Stimulated activated naive CD4-positive, alpha-beta T cell (primary cell): ENCODE measurements at places on chromosomes 11 and 22.

- DNase-seq: no peak
Observed at GRCh38 chr11:45805305-45806071, 539 bp downstream of the SLC35C1 start.

- DNase-seq: no peak
Observed at GRCh38 chr22:49013707-49014106, 814.0 kb downstream of the BRD1 start.

GRCh38 chr11:118689503-118689851 is 10.0 kb upstream of the TREH start:
- no peak for DNase-seq

- no peak for DNase-seq
Observed at GRCh38 chr11:10502065-10502680, 38.8 kb downstream of the RNF141 start.

- peak; percentile 6 for DNase-seq
Observed at GRCh38 chr11:106087815-106088435, 10.5 kb downstream of the AASDHPPT start.

DNA sequence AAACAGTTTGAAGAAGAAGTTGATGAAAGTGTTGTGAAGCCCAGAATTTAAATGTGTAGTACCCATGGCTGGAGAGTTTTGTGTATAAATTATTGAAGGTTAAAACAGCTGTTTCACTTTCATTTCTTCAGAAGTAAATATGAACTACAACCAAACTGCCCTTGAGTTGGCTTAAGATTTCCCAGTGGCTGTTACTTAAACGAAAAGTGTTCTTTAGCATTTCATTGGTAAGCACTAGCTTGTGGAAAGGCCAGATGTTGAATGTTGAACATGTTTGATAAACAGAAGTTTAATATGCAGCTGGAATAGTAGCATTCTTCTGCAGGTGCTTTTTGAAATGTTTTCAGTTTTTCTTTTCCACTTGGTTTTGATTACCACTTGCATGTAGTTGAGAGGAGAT is 83.2 kb upstream of the TNRC6B start:
- DNase-seq: no peak

DNA sequence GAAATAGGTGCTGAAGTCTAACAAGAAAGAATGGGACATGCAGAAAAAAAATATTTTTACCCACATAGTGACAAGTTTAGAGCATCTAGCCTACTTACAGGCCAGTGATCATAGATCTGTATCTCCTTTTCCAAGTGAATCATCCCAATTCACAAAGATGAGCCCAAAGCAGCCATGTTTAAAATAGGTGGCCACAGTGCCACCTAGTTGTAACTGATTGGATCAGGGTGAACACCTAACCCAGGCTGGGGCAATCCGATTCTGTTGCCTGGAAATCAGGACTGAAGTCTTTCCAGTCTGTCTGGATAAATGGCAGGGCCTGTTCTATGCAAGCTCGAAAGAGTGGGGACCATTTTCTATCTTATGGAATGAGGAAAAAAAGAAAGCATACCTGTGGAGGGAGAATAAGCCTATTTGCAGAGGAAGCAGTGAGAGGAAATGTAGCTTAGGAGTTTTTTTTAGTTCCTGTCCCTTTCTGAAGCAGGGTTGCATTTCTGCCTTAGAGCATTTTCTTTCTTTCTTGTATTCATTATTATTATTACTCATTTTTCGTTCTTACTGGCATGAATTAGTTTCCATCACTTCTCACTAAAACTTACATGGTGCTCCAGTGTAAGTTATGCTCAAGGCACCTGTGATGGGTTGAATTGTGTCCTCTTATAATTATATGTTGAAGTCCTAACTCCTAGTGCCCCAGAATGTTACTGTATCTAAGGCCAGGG is 113.2 kb upstream of the RAG2 start:
- DNase-seq: no peak

- no peak for DNase-seq
Observed at GRCh38 chr11:11640152-11640551, 18.3 kb upstream of the GALNT18 start.

GRCh38 chr11:73072935-73073481 is 69.1 kb downstream of the FCHSD2 start:
- DNase-seq: no peak

GRCh38 chr11:75718419-75719339 is 1.0 kb downstream of the MOGAT2 start:
- no peak for DNase-seq

DNA sequence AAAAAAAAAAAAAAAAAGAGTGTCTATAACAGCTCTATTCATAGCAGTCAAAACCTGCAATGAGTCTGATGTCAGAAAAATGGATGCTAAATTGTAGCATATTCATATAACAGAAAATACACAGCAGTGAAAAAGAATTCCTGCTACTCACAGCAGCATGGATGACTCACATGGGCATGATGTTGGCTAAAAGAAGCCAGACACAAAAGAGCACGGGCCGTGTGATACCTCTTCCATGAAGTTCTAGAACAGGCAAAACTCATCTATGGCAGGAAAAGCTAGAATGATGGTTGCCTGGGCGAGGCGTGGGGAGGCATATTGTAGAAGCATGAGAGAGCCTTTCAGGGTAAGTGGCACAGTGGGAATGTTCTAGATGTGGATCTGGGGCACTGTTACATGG is 18.9 kb downstream of the PLAAT3 start:
- no peak for DNase-seq

DNA sequence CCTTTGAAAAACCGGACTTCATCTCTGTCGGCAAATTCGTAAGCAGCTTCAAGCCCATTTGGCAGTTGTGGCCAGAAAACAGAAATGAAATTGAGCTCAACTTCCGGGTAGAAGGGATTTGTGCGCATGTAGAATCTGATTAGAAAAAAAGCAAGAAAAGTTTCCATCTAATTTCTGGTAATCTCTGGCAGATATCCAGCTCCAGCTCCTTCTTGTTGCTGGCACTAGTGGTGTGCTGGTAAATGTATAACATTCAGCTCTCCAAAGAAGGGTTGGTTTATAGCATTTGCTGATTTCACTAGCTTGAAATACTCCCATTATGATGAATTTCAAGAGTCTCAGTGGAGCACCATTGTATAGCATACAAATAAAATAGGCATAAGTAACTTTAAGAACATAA is 5.4 kb downstream of the MMP1 start:
- DNase-seq: no peak

GRCh38 chr11:104817973-104818372 is 80.3 kb downstream of the CASP12 start:
- no peak for DNase-seq

- DNase-seq: no peak
Observed at GRCh38 chr11:35420371-35420770, 1.0 kb upstream of the SLC1A2 start.

DNA sequence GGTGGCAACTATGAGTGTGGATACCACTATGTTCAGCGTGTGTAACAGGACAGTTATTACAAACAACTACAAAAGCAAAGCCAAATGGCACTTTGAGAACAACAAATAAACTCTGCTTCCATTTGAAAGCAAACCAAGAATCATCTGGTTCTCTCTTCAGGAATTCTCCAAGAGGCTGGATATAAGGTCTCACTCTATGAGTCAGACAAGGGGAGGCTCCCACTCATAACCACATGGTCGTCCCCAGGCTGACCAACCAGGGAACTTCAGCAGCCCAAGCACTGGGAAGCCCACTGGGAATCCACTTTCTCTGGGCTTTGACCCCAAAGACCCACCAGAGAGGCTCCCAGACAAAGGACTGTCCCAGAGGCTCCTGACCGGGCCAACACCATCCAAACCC is 35.3 kb downstream of the DGCR2 start:
- no peak for DNase-seq

DNA sequence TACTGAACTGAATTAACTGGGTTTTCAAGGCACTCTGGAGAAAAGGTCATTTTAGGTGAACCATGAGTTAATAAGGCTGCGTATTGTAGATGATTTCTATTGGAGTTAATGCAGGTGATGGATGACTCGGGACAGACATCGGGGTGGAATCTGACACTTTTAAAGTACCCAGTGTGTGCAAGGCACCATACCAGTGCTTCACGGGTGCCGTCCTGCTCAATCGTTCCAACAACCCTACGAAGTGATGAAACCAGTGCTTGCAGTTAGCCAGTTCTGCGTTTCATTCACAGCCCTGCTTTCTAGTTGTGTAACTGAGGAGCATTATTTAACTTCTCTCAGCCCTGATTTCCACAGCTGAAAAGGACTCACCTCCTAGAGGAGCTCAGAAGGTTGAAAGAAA is 216.5 kb downstream of the BARX2 start:
- no peak for DNase-seq

DNA sequence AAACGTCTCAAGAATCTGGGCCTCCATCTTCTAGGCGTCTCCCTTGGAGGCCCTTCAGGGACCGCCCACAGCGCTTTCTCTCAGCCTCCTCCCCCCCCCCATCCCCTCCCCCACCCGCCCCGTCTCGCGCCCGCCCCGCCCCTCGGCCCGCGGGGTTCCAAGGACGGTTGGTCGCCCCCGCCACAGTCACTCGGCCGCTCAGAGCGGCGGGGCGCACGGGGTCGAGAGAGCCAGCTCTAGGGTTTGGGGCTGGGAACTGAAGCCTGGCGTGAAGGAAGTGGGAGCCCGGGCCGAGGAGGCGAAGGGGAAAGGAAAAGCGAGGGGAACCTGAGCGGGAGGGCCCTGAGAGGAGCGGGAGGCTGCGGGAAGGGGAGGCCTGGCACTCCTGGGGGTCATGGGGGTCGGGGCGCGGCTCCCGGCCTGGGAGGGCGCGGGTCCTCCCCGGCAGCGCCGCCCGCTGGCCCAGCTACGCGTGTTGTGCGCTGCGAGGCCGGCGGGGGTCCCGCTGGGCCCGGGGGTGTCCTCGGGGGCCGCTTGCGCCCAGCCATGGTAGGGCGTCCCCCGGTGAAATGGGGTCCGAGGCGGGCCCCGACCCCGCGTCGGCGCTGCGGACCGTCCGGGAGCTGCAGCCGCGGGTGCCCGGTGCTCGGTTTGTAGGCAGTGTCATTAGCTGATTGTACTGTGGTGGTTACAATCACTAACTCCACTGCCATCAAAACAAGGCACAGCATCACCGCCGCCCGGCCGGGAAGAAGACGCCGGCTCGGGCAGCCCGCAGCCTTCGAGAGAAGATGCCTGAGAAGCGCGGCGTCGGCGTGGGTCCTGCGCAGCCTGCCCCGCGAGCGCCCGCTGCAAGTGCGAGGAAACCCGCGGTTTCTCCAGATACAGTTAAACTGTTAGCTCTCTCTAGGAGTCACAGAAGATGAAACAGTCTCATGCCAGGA is at the start of gene BTG4:
Gene BTG4, minus strand, starts transcription at position 91 of the 944 bp plus-strand sequence. CDS start 13,610 bp downstream, outside the sequence.
- DNase-seq: peak; percentile 7

GRCh38 chr11:112881461-112881860 is 79.8 kb upstream of the NCAM1 start:
- no peak for DNase-seq

DNA sequence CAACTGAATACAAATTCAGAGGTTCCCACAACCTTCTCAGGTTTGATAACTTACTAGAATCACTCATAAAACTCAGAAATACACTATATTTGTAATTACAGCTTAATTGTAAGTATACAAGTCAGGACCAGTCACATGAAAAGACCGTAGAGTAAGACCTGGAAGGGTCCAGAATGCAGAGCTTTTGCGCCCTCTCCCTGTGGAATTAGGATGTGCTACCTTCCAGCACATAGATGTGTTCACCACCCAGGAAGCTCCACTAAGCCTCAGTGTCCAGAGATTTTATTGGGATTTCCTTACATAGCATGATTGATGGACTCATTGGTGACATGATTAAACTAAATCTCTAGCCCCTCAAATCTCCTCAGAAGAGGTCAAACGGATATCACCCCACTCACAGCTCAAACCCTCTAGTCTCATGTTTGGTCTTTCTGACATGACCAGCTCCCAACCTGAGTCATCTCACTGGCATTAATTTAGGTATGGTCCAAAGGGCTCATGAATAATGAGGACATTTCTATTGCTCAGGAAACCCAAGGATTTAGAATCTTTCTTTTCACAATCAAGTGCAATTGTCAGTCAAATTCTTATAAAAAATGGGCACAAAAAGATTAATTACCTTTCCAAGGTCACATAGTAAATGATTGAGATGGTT is 77.2 kb upstream of the UBASH3B start:
- DNase-seq: no peak

DNA sequence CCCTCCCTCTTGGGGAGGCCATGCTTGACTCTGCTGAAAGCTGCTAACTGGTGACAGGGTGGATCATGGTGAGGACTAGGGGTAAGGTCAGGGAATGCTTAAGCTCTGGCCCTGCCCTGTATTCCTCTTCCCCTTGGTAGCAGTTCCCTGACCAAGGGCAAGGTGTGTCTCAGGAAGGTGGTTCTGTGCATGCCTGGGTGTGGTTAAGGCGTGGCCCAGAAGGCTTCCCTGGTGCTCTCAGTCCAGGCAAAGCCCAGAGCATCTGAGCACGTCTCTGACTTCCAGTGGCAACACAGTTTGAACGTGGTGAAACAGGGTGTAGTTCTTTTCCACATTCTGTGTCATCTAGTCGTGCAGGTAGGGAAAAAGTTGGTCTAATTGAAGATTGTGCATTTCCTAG is 53.1 kb upstream of the HORMAD2 start:
- DNase-seq: no peak

DNA sequence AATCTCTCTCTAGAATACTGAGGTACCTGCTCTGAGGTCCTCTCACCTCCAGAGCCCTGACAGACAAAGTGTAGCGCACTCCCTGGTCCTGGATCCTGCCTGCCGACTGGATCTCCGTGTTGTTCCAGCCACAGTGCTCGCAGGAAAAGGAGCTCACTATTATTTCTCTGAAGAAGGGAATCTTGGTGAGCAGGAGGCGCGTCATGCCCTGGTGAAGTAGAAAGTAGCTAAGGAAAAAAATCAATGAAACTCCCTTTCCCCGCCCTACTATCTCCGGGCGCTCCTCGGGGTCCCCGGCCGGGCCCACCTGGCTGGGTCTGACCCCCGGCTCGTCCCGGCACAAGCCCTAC is 412 bp downstream of the ZPR1 start:
- DNase-seq: no peak

- no peak for DNase-seq
Observed at GRCh38 chr11:111514216-111515031, at the start of gene HOATZ. TSS of gene HOATZ (plus strand) at chr11:111514778. CDS start at chr11:111514785, 7 bp downstream.

DNA sequence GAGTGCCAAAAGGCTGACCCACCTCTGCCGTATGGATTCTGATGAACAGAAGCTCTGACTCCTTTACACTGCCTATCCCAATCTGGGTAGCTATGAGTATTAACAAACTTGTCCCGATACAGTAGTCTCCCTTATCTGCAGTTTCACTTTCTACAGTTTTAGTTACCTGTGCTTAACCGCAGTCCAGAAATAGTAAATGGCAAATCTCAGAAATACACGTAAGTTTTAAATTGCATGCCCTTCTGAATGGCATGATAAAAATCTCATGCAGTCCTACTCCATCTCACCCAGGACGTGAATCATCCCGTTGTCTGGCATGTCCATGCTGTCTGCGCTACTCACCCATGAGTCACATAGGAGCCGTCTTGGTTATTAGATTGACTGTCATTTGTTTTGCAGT is 68.8 kb downstream of the SNX19 start:
- DNase-seq: no peak

GRCh38 chr11:20363500-20364340 is at the start of gene HTATIP2:
TSS of gene HTATIP2 (plus strand) at chr11:20363714. CDS start at chr11:20364238, 524 bp downstream.
- DNase-seq: peak; percentile 74

GRCh38 chr11:120172054-120172911 is 34.4 kb upstream of the TRIM29 start:
- DNase-seq: peak; percentile 7
